ENCODE measurements at places on chromosomes 7 and 10.

DNA sequence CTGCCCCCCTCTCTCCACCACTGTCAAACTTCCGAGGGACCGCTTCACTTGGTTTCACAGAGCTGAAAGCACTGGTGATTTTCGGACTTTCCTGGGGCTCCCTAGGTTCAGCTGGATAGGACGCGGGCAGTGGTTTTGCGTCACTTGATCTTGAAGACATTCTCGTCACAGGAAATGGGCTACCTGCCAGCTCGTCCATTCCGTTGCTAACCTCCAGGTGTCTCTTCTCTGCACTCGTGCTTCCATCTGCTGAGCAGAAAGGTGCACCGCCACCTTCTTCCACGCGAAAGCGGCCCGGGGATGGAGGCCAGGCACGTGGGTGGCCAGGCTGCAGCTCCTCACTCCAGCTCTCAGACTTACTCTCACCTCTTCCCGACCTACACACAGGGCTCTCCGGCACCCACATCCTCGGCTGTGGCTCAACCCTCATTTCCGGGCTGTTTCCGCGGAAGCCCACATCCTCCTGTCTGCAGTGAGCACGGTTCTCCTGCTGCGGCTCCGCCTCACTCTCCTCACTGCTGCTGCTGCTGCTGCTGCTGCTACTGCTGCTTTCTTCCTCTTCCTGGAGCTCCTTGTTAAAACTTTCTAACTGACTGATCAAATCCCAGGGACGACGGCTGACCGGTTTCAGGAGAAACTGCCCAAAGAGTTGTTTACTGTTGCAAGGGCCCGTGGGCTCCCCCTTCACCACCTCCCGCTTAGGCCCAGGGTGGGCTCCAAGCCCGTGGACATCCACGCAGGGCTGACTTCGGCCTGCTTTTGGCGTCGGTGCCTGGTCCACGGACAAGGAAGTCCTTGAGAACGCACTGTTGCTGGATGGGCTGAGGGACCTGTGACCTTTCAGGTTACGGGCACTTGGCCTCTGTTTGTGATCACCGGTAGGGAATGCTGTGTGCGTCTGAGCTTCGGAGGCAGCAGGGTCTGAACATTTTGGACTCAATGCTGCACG lies 32.1 kb downstream of the JCAD start:
- peak; percentile 18 for DNase-seq

DNA sequence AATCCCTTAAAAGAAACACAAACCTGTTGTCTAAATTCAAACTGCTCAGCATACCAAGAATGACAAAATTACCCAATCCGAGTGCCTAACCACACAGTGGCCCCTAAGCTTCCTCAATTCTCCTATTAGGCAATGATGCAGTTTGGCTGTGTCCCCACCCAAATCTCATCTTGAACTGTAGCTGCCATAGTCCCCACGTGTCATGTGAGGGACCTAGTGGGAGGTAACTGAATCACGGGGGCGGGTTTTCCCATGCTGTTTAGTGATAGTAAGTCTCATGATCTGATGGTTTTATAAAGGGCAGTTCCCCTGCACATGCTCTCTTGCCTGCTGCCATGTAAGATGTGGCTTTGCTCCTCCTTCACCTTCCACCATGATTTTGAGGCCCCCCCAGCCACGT lies 21.9 kb downstream of the PSAP start:
- DNase-seq = peak; percentile 40

- peak; percentile 82 for DNase-seq
These were observed 62.2 kb upstream of the TARP start for GRCh38 chr7:38335492-38336147.

GRCh38 chr10:48518986-48519385 lies 85.9 kb downstream of the ARHGAP22 start:
- DNase-seq = no peak

DNA sequence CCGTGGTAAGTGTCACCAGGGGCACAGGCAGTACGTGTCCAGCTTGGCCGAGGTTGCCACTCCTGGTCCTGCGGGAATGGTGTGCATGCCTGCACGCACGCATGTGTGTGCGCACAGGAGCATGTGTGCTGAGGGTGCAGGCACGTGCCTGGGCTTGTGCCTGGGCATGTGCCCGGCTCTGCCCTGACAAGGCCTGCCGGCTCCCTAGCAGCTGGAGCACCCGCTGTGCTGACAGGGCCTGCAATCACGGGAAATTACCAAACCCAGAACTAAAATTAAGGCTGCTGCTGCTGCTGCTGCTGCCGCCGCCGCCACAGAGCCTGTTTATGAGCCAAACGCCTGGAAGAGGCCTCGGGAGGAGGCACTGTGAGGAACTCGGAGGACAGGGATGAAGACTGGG lies 28.7 kb downstream of the GHRHR start:
- DNase-seq = no peak

DNA sequence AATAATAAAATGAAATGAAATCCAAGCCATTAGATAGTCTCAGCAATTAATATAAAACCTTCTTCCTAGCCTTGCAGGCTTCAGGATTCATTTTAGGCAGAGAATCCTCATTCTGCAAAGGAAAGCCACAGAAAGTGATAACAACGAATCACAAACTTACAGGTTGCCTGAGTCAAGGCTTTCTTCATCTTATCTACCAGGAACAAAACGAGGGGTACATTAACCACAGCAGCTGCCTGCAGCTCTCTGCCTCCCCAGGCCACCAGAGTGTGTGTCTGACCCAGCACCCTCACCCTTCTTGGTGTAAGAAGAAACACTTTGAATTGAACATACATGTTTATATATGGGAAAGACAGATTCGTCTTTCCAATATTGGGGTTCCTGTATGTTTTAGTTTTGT lies 12.5 kb upstream of the TNS3 start:
- no peak for DNase-seq

GRCh38 chr7:113141803-113142202 lies 23.4 kb upstream of the SMIM30 start:
- DNase-seq = no peak

DNA sequence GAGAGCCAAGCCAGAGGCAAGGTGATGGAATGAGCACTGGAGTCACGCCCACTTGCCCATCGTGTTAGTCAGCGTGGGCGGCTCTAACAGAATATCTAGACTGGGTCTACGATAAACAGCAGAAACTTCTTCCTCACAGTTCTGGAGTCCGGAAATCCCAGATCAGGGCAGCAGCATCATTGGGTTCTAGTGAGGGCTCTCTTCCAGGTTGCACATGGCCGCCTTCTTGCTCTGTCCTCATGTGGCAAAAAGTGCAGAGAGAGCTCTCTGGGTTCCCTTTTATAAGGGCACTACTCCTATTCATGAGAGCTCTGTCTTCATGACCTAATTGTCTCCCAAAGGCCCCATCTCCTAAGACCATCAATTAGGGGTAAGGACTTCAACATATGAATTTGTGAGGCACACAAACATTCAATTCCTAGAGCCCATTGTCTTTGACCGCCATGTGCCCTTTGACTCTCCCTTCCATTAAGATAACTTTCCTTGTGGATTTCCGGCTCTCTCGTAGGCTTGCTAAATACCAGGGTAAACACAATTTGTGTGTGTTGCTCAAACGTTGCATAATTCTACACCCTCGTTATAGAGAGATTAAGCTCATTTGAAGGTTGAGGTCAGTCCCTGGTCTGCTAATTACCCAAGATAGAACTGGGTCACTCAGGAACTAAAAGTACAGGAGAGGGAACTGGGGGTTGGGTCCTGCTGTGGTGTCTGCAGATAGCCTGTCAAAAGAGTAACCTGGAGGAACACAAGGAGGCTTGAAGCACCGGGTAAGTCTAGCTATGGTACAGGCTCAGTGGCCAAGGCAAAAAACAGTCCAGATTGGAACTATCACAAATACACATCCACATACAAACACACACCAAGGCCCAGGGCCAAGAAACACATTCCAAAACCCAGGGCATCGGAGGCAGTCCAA lies 28.7 kb upstream of the USP6NL start:
- DNase-seq = no peak

- DNase-seq = no peak
These were observed 29.1 kb downstream of the ERCC6 start for GRCh38 chr10:49509771-49510303.

- DNase-seq = no peak
These were observed 114.2 kb upstream of the FAM3C start for GRCh38 chr7:121510302-121510701.

GRCh38 chr7:115024276-115024675 lies 102.4 kb downstream of the MDFIC start:
- no peak for DNase-seq

DNA sequence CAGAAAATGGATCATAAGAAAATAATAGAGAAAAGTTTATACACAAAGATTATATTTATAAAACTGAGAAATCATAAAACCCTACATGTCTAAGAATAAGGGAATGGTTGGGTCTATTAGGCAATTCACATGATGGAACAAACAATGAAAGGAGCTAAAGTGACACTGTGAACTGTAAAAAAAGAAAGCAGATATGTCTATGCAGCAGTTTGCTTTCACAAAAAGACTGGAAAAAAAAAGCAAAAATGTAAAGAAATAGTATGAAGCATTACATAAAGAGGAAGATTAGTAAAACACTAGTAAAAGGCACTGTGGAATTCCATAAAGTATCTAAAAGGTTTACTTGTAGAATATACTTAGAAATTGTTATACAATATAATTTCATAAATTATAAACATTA lies 95.9 kb downstream of the HBP1 start:
- no peak for DNase-seq

DNA sequence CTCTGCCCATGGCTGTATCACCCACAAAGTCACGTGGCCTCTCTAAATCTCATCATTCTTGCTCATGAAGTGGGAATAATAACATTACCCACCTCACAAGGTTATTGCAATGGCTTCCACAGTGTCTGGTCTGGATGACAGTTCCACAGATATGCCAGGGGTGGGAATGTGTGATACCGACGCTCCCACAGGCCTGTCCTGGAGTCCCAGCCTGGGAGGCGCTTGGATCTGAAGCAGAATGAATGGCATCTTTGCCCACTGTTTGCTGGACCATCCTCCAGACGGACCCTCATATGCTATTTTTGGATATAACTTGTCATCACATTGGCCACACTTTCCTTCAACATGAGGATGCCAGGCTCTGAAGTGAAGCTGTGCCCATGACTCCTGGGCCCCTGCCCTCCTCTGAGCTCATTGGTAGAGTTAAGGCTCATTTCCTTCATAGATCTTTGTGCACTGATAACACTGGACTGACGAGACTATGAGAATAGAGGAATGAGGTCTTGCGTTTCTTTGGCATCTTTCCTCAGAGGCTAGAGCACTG lies 279.8 kb upstream of the ZNF32 start:
- no peak for DNase-seq

DNA sequence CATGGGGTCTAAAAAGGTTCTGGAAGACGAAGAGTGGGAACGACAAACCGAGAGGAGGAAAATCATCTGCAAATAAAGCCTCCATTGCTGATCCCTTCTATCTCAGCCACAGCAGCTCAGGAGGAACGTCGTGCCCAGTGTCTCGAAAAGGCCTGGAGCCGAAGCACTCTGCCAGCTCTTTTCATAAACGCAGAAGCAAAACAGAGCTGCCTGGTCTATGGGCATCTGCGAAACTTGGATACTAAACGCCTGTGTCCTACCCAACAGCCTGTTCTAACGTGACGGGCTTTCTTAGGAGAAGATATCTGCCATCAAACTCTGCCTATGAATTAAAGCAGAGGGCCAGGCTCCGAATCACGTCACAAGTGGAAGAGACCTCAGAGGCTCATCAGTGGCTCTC lies 68.7 kb downstream of the GNA12 start:
- no peak for DNase-seq

DNA sequence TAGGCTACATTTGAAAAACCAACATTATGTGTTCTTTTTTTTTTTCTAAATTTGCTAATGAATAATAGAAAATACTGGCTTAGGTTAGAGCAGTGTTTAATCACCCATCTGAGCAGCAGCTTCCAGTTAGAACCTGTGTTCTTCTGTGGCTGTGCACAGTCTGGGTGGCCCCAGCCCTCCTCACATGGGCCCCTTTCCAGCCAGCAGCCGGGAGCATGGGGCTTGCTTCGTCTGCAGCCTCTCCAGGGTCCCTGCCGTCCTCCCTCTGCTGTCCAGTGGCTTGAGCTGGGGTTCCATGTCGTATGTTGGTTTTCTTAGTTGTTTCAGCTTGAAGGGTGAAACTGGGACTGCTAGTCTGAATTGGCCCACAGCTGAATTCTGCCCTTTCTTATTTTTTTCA lies 37.3 kb downstream of the BNIP3 start:
- no peak for DNase-seq

GRCh38 chr7:216360-217300 lies 24.3 kb downstream of the FAM20C start:
- no peak for DNase-seq

- DNase-seq = no peak
These were observed 123.8 kb upstream of the PDSS1 start for GRCh38 chr10:26573674-26574073.

GRCh38 chr7:158811894-158812293 lies 17.4 kb downstream of the ESYT2 start:
- DNase-seq = no peak
